ENCODE measurements at places on chromosomes 4 and X.
A peak's percentile ranks its signal among the peaks of the same experiment; 100 is the strongest.

DNA sequence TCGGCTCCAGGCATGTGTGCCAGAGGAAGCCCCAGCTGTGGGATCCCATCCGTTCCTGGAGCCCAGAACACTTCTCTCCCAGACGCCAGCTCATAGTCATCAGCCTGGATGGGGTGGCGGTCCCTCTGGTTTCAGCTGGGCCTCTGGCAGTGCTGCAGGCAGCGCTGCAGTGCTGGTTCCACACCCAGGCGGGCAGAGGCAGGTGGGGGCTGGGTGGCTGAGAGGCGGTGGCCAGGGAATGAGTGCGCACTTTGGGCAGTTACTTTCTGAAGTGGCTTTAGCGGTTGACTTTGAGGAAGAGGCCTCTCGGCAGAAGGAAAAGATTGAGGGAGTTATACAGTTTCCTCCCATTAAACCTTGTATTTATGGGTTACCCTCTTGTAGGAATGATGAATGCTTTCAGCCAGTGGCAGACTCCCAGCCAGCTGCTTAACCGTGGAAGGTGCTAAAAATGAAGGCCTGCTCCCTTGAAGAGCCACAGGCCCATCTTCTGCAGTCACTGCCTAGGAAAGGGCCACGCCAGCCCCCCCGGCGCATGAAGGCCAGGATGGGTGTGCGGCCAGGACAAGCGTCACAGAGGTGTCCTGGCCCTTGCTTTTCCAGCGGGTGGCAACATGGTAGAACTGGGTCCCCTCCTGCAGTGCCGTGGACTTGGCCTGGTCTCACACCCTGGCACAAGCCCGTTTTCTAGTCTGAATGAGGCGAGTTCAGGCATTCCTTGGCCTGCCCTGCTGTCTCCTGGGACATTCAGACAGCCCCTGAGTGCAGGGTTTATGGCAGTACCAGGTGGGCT, 9.9 kb downstream of the TADA2B start:
- peak; percentile 36 for DNase-seq

DNA sequence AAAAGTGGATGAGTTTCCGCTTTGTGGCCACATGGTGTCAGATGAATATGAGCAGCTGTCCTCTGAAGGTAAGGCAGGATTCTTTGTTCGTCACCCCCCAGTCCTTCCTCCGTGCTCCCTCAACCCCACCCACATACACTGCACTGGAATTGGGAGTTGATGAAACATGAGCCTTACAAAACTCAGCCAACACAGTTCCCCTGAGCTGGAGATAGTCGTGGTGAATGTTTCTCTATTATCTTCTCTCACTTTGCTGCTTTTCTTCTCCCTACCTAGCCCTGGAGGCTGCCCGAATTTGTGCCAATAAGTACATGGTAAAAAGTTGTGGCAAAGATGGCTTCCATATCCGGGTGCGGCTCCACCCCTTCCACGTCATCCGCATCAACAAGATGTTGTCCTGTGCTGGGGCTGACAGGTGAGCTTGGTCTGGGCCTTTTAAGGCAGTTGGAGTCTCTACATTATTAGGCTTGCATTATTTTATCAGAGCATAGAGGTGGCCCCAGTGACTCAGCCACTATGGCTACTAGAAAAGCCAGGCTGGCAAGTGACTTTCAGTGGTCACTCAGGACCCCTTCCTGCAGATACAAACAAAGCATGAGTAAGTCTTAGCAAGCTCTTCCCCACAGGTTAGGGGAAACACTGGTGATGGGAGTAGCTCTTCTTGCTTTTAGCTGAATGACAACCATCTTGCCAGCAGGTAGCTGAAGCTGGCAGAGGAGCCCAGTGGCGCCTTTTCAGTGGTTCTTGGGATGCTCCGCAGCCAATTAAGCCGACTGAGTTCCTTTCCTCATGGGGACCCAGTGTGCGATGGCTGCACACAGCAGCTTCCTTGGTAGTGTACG, 1.6 kb downstream of the RPL10 start:
- no peak for DNase-seq

- DNase-seq = peak; percentile 19
Measured at GRCh38 chr4:113564493-113564892, 197.0 kb downstream of the CAMK2D start.

DNA sequence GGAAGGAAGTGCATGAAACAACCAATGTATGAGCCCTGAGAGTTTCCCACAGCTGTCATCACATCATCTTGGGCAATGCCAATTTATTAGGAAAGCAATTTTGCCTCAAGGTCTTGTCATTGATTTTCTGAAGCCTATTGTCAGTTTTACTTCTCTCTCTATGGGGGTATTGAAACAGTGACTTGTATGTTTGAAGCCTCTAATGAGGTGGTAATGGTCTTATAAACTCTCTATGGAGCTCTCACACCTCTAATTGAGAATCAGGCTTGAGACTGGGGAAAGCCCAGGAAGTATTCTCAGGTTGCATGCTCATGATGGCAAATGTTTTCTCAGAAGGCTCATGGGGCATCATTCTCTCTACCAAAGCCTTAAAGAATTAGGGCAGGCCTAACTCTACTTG, 308.2 kb upstream of the EMCN start:
- DNase-seq = no peak

DNA sequence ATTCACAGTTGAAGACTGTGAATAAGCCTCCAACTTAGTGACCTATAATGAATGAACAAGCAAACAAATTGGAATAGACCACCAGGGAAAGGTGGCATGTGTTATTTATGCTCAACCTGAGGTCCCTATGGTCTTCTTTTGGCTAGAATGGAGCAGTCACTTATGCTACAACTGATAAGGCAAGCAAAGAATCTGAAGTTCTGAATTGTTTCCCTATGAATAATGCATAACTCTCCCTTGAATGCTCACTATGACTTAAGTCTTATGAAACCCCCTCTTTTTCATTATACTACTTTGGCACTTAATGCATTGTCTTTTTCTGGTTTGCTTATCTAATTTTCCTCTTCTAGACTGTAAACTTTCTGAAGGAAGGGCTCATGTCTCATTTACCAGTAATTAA, 2.6 kb downstream of the GIMD1 start:
- DNase-seq = no peak

- no peak for DNase-seq
Measured at GRCh38 chr4:127957105-127957504, 7.9 kb downstream of the MFSD8 start.

DNA sequence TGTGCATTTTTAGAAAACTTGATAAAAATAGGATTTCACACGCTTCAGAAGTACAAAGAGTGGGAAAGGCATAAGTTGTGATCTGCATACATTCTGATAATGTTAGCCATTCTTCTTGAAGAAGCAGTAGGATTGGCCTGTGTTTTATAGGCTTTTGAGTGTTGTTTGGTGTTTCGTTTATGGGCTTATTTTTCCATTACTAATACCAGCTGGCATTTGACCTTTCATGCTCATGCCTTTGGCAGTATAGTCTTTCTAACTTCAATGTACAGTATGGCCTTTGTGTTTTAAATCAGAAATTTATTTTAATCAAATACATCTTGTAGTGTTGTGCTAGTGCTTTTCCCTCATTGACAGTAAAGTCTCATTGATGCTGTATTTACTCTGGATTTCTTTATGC, 51.5 kb upstream of the SLC4A4 start:
- no peak for DNase-seq
